Heart left ventricle (tissue), 16 donors: ENCODE measurements at places on chromosomes 4 and X.

GRCh38 chrX:10098270-10098713, 58.5 kb upstream of the CLCN4 start:
- peaks cover 2% of the 10 kb centered on the region for H3K4me1 ChIP-seq
- DNase-seq = no peak
- H3K27ac ChIP-seq = peak overlapping the region; percentile 44
- peak overlapping the region; percentile 47 for H3K4me3 ChIP-seq
- no peaks in the 10 kb centered on the region for H3K27me3 ChIP-seq

GRCh38 chrX:17605676-17606075, 131.6 kb upstream of the SCML1 start:
- no peaks in the 10 kb centered on the region for H3K27me3 ChIP-seq
- H3K27ac ChIP-seq = no peak overlapping the region
- DNase-seq = no peak
- H3K36me3 ChIP-seq = no peaks in the 10 kb centered on the region
- no peak overlapping the region for H3K4me3 ChIP-seq

DNA sequence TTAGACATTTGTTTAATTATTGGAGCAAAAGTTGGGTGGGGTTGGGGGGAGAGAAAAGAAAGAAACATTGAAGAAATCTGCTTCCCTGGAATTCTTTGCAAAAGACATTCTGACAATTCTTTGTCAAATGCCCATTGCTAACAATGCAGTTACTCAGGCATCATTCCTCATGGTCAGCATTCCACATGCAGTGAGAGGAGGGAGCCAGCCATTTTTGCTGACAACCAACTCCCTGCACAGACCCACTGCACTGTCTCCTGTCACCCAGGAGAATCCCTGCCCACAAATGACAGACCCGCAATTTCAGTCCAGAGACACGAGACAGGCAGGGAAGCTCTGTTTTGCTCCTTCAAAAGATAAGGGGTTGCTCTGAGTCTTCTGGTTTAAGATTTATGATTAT, 985.1 kb upstream of the SLIT2 start:
- H3K36me3 ChIP-seq = no peaks in the 10 kb centered on the region
- no peak overlapping the region for H3K4me3 ChIP-seq
- no peak for DNase-seq
- no peaks in the 10 kb centered on the region for H3K27me3 ChIP-seq
- H3K27ac ChIP-seq = no peak overlapping the region

DNA sequence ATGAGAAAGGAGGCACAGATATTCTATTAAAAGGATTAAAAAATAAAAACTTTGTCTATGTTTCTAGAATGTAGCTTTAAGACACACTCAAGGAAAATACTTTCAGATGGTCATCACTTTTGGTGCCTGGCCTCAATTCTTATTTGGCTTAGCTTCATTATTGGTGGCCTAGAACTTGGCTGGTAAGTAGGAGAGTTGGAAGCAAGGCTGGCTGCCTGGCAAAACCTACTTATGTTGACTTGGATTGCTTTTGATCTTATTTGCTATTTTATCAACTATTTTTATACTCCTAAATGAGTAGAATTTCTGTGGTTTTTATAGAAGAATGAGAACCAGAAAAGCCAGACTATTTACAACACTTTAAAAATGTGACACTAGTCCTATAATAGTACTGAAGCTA, 35.3 kb upstream of the JADE3 start:
- DNase-seq = no peak
- H3K4me3 ChIP-seq = no peak overlapping the region
- no peak overlapping the region for H3K27ac ChIP-seq

- H3K36me3 ChIP-seq = no peaks in the 10 kb centered on the region
- H3K27me3 ChIP-seq = no peaks in the 10 kb centered on the region
- peaks cover 29% of the 10 kb centered on the region for H3K4me1 ChIP-seq
- no peak overlapping the region for H3K4me3 ChIP-seq
These were observed 1.8 kb downstream of the ACOX3 start for GRCh38 chr4:8438743-8439142.

- peaks cover 17% of the 10 kb centered on the region for H3K36me3 ChIP-seq
- H3K27me3 ChIP-seq = no peaks in the 10 kb centered on the region
- no peak overlapping the region for H3K27ac ChIP-seq
- H3K4me3 ChIP-seq = no peak overlapping the region
- no peak for DNase-seq
These were observed 7.1 kb upstream of the SCRG1 start for GRCh38 chr4:173405840-173406606.

GRCh38 chrX:49910344-49910743, 12.1 kb upstream of the CLCN5 start:
- DNase-seq = no peak
- no peak overlapping the region for H3K4me3 ChIP-seq
- no peaks in the 10 kb centered on the region for H3K36me3 ChIP-seq
- no peaks in the 10 kb centered on the region for H3K4me1 ChIP-seq
- no peak overlapping the region for H3K27ac ChIP-seq
- H3K27me3 ChIP-seq = no peaks in the 10 kb centered on the region

GRCh38 chr4:162707962-162708361, 458.7 kb downstream of the NAF1 start:
- no peak overlapping the region for H3K4me3 ChIP-seq
- DNase-seq = no peak
- no peak overlapping the region for H3K27ac ChIP-seq
- no peaks in the 10 kb centered on the region for H3K27me3 ChIP-seq

DNA sequence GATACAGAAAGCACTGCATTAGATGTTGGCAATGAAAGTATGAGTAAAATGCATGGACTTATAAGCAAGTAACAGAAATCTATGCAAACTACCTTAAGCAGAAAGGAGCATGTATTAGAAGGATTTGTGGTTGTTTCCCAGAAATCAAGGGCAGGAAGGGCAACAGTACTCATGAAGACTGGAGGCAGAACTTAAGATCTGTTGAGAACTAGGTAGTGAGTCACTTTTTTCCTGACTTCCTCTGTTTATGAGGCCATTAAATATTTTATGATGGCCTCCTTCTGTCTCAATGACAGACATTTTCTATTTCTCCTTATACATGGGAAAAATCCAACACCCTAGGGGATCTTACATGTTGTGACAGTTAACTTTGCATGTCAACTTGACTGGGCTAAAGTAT, 398.2 kb downstream of the MID1IP1 start:
- no peak for DNase-seq
- H3K4me3 ChIP-seq = no peak overlapping the region
- no peaks in the 10 kb centered on the region for H3K4me1 ChIP-seq
- no peaks in the 10 kb centered on the region for H3K36me3 ChIP-seq
- no peak overlapping the region for H3K27ac ChIP-seq
- H3K27me3 ChIP-seq = peaks cover 4% of the 10 kb centered on the region

- H3K27ac ChIP-seq = peak overlapping the region; percentile 91
- H3K4me3 ChIP-seq = peak overlapping the region; percentile 84
- H3K27me3 ChIP-seq = no peaks in the 10 kb centered on the region
These were observed 527 bp downstream of the NOA1 start for GRCh38 chr4:56976837-56977320.

DNA sequence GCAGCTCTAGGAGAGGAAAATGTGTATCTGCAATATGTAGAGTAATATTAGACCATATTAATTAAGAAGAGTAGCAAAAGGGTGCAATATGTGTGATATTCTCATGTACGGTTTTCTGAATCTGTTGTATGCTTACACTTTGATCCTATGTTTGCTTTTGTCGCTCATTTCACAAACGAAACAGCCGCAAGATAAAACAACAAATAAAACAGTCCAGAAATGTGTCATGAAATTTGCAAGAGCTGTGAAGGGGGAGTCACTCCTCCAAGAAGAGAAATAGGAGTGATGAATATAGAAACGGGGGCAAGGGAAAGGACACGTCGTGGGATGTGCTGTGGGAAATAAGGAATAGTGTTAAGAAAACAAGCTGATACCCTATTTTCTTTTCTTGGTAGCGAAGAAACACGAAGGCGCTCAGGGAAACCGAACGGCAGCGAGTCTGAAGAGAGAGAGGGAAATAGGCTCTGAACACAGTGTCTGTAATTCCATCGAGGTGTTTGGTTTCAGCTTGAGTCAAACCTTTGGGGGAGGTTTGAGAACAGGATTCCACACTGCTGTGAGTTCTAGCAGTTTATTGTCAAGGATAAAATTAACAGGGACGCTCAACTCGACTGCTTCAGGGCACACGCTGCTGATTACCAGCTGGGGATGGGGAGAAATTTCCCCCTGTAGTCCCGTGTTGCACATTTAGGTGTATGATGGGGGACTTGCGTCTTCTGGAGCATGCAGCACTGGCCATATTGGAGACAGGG, 595.6 kb upstream of the TENM3 start:
- H3K4me3 ChIP-seq = no peak overlapping the region
- no peaks in the 10 kb centered on the region for H3K36me3 ChIP-seq
- no peaks in the 10 kb centered on the region for H3K27me3 ChIP-seq
- no peak for DNase-seq
- H3K4me1 ChIP-seq = no peaks in the 10 kb centered on the region

- no peaks in the 10 kb centered on the region for H3K36me3 ChIP-seq
- no peak for DNase-seq
- H3K27me3 ChIP-seq = no peaks in the 10 kb centered on the region
- no peaks in the 10 kb centered on the region for H3K4me1 ChIP-seq
These were observed 44.2 kb upstream of the ADAM29 start for GRCh38 chr4:174873931-174874330.

GRCh38 chr4:147407261-147408045, 73.4 kb upstream of the EDNRA start:
- no peaks in the 10 kb centered on the region for H3K27me3 ChIP-seq
- no peaks in the 10 kb centered on the region for H3K4me1 ChIP-seq
- peak overlapping the region; percentile 25 for H3K27ac ChIP-seq
- DNase-seq = peak; percentile 29
- no peaks in the 10 kb centered on the region for H3K36me3 ChIP-seq

DNA sequence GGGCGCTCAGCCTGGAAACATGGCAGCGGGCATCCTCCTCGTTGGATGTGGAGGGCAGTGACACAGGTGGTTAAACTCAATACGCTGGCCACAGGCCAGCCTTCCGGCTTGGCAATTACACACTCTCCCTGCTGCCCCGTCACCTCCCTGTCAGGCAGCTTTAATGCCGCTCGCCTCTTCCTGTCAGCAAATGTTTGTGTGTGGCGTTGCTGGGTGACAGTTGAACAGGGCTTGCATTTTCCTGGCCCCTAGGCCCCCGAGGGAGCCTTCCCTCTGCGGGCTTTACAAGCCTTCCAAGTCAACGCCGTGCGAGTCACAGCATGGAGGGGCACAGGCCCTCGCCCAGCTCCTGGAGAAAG, 620.0 kb downstream of the BCOR start:
- peaks cover 25% of the 10 kb centered on the region for H3K4me1 ChIP-seq
- no peaks in the 10 kb centered on the region for H3K36me3 ChIP-seq
- peak; percentile 86 for DNase-seq
- H3K27me3 ChIP-seq = no peaks in the 10 kb centered on the region

DNA sequence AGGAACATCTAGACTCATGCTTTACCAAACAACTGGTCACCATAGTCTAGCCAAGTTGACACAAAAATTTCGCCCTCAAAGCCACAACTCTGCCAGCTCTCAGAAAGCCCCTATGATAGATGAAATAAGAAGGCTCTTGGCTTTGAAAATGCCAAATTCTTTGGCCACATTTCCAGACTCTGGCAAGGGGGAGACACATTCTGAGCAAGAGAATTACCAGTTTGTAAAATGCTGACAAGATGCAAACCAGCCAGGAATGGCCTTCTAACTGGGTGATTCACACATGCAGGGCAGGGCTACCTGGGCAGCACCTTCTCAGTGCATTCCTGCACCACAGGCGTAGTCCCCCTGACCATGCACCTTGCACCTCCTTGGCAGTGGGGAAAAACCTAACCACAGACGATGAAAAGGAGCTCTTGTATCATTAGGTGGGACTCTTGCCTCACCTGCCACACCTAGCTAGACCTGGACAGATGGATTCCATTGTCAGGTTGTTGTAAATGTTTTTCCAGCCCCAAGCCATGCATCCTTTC, 77.4 kb upstream of the CPEB2 start:
- no peaks in the 10 kb centered on the region for H3K36me3 ChIP-seq
- no peak overlapping the region for H3K27ac ChIP-seq
- no peaks in the 10 kb centered on the region for H3K4me1 ChIP-seq
- DNase-seq = no peak

GRCh38 chr4:140659943-140660700, 91.4 kb upstream of the UCP1 start:
- DNase-seq = no peak
- H3K27me3 ChIP-seq = no peaks in the 10 kb centered on the region
- no peak overlapping the region for H3K27ac ChIP-seq
- H3K36me3 ChIP-seq = peaks cover 22% of the 10 kb centered on the region
- no peaks in the 10 kb centered on the region for H3K4me1 ChIP-seq

DNA sequence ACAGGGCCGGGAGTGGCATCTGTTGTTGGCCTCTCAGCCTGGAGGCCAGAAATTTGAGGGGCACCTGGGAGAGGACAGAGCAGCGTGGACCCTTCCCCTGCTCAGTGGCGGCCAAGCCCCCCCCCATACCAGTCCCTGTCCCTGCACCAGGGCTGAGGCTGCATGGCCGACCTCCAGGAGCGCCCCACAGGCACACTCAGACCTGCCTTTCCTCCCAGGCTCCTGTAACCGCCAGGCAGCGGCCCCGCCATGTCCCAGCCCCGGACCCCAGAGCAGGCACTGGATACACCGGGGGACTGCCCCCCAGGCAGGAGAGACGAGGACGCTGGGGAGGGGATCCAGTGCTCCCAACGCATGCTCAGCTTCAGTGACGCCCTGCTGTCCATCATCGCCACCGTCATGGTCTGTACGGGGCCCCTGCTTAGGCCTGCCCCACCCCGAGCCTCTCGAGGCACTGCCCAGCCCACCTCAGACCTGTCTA, 15.3 kb downstream of the TMEM175 start:
- DNase-seq = peak; percentile 14
- H3K27me3 ChIP-seq = no peaks in the 10 kb centered on the region
- H3K27ac ChIP-seq = no peak overlapping the region

DNA sequence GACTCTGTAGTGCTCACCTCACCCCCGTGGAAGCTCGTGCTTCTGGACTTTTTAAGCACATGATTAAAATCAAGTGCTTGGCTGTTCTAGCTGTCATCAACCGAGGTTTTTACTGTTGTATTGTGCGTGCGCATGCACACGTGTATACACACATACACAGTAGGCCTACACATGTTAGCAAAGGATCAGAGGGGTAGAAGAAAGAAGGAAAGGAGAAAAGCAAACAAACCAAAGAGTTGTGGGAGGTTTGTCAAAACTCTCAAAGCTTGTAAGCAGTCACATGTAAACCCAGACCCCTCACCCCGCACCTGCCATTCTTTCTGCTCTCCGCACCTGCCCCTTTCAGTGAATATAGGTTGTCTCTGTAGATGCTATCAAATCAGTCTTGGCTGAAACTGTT, 311.8 kb downstream of the HS3ST1 start:
- H3K27ac ChIP-seq = no peak overlapping the region
- no peak overlapping the region for H3K4me3 ChIP-seq
- H3K36me3 ChIP-seq = no peaks in the 10 kb centered on the region
- DNase-seq = no peak
- H3K27me3 ChIP-seq = no peaks in the 10 kb centered on the region
- no peaks in the 10 kb centered on the region for H3K4me1 ChIP-seq

DNA sequence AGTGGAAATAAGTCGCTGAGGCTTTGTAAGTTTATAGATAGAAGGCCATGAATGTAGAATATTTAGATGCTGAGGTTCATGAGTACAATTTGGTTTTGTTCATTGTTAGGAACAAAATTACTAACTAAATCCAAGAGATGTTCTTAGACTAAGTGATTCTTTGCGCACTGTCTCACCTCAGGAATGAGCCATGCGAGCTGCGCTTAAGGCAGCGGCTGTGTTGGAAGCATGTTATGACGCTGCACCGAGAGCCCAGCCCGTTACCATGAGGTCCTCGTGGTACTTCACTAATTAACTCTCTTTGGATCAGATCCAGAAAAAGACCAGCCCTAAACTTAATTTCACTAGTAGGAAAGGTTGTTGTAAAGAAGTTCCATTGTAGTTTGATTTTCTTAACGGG, 166.2 kb downstream of the RAPGEF2 start:
- peak overlapping the region; percentile 65 for H3K27ac ChIP-seq
- peaks cover 91% of the 10 kb centered on the region for H3K4me1 ChIP-seq
- DNase-seq = no peak
